Uterus (tissue), 4 donors: ENCODE measurements at places on chromosomes 1 and 21.

DNA sequence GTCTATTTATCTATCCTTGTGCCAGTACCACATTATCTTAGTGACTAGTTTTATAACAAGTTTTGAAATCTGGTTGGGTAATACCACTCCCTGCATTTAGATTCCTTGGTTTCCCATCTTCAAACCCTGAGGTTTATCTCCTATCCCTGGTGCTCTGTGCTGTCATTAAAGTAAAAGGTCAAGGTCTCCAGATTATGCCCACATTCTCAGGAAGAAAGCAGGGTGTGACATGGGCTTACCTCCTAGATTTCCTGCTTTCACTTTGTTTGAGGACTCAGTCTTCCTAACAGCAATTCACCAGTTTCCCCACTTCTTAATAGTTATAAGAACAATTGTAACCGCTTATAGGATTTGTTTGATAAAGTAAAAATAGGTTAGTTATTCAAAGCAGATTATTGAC lies 86.0 kb downstream of the CACHD1 start:
- DNase-seq, result no peak

DNA sequence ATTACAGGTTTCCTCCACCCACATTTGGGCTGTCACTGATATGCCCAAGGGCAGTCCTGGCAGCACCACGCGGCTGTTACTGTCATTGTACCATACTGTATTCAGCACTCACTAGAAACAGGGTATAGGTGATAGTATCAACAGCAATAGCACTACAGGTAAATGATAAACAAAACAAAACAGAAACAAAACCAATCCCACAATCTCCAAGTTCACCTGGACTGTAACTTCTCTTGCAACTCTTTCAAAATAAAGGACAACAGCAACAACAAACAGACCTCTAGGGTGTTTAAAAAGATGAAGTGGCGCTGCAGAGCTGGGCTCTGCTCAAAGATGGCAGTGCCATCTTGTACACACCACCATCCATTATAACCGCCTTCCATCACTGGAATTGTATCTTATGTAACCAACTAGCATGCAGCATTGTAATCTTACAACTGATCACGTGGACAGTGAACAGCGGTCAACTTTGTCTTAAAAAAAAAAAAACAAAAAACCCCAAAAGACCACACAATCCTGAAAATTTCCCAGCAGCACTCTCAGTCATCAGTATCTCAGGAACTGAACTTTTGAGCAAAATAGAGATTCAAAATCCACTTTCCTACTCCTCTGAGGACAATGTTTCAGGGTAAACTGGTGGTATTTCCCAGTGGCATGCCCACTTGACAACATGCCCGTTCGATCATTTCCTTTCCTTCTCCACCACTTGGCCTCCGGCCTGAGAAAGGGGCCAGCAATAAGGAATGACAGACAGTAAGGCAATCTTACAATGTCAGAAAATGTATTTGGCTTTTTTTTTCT lies 3.8 kb downstream of the IRF2BP2 start:
- no peak for DNase-seq

DNA sequence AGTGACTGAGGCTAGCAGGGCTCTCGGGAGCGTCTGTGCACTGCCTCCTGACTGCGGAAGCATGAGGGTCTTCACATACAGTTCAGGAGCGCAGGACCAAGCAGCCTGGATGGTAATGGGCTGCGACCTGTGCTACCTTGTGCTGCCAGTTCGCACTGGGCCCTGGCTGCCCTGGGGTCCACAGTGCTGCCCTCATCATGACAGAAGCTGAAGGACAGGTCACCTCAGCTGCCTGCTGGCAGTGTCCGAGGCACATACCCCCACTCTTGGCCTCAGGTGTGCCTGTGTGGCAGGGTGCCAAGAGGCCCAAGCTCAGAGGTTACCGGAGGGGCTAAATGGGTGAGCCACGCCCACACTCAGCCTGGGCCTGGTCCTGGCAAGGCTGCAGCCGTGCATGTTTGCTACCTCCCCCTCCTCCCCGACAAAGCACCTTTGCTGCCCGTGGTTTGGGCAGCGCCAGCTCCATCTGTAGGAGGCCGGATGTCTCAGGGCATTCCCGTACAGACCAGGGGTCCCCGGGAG lies 4.4 kb downstream of the JMJD4 start:
- no peak for DNase-seq

- no peak for DNase-seq
Observed at GRCh38 chr1:156998840-156999500, 46.6 kb downstream of the ARHGEF11 start.

- no peak for DNase-seq
Observed at GRCh38 chr1:218473522-218473921, 128.4 kb downstream of the TGFB2 start.

GRCh38 chr21:43728154-43728466 lies 9.2 kb downstream of the PDXK start:
- no peak for DNase-seq

DNA sequence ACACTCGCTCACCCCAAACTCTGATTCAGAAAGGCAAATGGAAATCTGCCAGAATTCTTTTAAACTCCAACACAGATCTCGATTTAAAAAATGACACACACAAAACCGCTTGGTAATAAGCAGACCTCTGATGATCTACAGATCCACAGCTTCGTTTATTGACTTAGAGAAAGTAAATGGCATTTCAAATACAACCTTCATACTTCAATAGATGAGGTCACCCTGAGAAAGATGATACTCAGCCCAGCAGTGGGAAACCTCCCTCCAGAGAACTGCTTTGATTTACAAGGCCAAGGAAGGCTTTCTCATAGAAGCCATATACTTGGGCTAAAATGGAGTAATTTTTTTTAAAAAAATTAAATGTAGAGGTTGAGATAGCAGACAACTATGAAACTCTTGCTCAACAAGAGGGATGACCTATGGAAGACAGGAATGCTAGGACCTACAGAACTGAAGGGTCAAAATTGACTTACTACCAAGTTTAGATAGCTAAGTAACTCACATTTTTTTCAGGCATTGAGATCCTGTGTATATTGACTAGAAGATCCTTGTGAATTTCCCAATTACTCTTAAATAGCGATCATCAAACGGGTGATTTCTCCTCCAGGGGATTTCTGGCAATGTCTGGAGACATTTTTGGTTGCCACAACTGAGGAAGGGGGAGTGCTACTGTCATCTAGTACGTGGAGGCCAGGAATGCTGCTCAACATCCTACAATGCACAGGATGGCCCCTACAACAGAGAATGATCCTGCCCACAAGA lies 143.9 kb downstream of the CLIC6 start:
- DNase-seq, result no peak

GRCh38 chr1:236075848-236076247 lies 11.0 kb upstream of the NID1 start:
- no peak for DNase-seq
